Activated CD8-positive, alpha-beta memory T cell treated with anti-CD3 and anti-CD28 coated beads, Interleukin-2, amount 50 U/mL, for 48 hours (primary cell): ENCODE measurements at places on chromosomes 7 and 10.
A peak's percentile ranks its signal among the peaks of the same experiment; 100 is the strongest.

DNA sequence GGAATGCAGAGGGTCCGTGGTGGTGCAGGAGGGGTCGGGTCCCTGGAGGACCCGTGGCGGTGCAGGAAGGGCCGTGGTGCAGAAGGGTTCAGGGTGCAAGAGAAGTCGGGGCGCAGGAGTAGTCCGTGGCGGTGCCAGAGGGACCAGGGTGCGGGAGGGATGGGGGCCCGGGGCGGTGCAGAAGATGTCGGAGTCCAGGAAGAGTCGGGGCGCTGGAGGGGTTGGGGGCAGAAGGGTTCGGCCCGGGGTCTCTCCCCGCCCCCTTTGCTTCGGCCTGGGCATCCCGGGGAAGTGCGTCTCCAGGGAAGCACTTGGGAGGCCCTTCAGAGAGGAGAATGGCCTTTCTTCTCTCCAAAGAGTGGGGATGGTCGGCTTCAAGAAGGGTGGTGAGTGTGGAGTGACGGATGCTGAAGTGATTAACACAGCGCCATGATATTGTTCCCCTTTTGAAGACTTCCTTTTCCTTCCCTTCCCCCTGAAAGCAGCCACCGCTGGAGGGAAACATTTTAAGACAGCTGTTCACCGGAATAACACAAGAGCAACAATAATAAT is 997 bp downstream of the WDR37 start:
- DNase-seq = no peak

GRCh38 chr10:130358981-130359650 is 222.9 kb downstream of the GLRX3 start:
- no peak for DNase-seq

- DNase-seq = no peak
Observed at GRCh38 chr7:46710927-46711326, 789.9 kb upstream of the IGFBP3 start.

GRCh38 chr7:44769776-44770294 is 21.2 kb downstream of the ZMIZ2 start:
- no peak for DNase-seq

DNA sequence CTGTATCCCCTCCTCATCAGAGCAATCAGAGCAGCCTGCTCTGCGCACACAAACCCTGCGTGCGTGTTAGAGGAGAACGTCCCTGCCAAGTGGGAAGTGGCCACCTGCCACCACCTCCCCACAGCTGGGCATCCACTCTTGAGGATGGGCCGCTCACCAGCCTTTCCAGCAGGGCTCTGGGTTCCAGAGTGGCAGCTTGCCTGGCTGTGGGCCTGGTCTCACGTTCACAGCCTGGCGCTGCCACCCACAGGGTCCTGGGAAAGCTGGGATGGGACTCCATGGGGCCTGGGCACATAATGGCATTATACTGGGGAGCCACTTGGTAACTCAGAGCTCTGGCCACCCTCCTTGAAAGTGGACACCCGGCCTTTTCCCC is 151.1 kb upstream of the PPP2R2D start:
- no peak for DNase-seq

GRCh38 chr7:35694161-35694783 is 663 bp downstream of the HERPUD2 start:
- DNase-seq = peak; percentile 67

- DNase-seq = peak; percentile 60
Observed at GRCh38 chr7:159030490-159031134, 114.1 kb downstream of the VIPR2 start.

GRCh38 chr7:40468891-40469864 is 334.4 kb downstream of the SUGCT start:
- no peak for DNase-seq

DNA sequence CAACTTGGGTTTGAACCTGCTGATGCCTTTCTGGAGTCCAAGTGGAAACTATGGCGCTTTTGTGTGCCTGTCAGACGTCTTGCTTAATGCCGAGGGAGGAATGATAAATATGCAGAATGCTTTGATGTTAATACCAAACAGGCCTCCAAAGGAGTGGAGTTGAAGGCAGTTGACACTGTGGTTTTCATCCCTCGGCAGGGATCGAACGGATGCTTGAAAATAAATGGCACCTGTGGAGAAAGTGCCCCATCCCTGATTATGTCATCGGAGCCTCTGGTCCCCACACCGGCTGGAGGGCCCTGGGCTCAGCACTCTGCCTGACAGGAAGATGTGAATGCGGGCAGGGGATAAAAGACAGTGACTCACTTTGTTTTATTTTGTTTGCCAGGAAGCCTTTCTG is 148.7 kb upstream of the GPR26 start:
- DNase-seq = peak; percentile 7

- DNase-seq = no peak
Observed at GRCh38 chr10:119278126-119278709, 70.8 kb downstream of the GRK5 start.

DNA sequence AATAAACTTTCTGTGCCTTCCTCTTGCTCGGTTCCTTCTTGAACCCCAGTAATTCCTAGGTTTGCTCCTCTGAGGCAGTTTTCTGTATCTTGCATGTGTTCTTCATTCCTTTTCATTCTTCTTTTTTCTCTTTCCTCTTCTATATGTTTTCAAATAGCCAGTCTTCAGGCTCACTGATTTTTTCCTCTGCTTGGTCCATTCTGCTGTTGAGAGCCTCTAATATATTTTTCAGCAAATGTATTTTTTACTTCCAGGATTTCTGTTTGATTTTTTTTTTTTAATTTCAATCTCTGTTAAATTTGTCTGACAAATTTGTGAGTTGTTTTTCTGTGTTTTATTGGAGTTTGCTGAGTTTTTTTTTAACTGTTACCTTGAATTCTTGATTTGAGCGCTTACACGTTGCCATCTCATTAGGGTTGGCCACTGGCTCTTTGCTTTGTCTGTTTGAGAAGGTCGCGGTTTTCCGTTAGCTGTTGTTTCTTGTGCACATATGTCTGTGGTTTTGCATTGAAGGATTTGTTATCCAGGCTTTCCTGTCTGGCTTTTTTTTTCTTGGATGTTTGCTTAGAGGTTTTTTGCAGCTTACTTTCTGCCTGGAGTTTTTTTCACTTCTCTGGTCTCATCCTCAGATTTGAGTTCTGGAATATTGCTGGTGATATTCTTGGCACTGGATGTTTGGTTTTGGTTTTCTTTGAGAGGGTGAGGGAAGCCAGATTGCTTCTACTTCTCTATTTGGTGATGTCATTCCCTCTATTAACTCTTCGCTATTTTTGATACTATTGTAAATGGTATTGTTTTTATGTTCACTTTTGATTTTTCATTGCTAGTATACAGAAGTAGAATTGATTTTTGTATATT is 12.7 kb downstream of the SPRN start:
- DNase-seq = no peak

DNA sequence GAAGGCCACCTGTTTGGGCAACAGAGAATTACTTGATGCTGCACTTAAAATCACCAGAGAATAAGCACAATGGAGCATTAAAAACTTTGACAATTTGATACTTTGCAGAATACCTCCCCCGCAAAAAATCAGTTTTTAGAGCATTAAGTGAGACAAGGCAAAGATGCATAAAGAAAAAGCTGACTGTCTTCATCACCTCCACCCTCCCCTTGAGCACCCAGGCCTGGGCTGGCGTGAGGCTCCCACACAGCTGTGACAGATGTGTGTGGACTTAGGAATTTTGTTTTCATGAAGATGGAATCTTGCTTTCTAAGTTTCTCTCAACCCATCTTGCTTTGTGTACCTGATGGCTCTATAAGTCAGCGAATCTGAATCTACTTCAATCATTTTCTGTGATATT is 242.2 kb downstream of the EMX2 start:
- DNase-seq = no peak

DNA sequence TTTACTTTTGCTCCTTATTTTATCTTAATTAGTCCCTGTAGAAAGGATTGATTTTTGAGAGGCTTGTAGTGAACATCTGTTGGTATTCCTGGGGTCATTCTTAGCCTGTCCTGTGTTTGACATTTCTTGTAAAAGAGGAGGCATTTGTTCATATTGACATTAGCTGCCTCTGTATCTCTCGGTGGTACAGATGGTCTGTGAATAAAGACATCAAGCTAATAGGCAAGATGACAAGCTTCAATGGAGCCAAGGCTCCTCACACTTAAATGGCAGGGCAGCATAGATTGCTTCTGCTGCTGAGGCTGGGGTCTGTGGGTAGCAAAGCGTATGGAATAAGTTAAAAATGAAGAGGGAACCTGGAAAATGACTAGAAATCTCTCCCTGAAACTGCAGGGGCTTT is 687.6 kb downstream of the LRMDA start:
- no peak for DNase-seq

- no peak for DNase-seq
Observed at GRCh38 chr7:135169964-135170273, 588 bp downstream of the CYREN start.

- DNase-seq = no peak
Observed at GRCh38 chr10:128869101-128869749, 597.8 kb upstream of the MGMT start.

DNA sequence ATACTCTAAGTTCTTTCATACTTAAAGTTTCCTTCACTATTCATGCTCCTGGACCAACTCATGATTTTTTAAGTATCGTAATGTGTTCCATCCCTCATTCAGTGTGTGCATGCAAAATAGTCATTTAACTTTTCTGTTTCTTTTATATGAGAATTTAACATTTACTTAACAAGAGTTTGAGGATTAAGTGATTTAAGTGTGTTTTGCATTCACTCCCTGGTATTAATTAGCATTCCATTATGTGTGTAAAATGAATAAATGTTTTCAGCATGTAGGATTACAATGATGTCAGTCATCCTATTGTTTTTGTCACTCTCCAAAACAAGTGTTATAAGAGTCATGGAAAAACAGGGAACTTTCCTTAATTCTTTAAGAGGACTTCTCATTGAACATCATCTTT is 457.7 kb downstream of the IPMK start:
- DNase-seq = no peak

DNA sequence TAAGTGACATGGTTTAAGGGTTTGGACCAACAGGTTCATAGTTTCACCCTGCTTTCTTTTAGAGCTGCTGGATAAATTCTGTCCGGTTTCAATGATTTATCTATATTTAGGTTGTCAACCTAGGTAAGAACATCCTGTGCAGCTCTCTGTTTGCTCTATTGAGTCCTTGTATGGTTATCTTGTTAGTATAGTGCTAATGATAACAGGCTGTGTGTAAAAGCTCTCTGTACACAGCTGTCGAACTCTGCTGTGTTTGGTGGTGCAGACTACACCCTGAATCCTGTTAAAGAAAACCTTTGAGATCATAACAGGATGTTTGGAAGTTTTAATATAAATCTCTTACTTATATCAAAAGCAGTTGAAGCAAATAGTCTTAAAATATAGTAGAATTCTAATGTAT is 219.2 kb downstream of the SDK1 start:
- no peak for DNase-seq

DNA sequence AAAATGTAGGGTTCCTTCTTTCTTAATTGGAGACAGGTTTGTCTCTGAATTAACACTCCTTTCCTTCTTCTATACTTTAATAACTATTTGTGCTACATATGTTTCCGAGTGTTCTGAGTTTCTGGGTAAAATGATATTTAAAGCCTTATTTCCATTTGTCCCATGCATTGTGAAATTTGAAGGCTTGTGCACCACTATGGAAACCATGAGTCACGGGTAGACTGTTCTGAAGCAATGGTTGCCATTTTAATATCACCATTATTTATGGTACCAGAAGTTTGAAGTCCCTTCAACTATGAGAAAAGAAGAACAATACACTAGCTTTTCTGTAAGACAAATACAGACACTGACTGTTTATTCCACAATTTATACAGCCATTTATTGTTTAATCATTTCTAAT is 44.7 kb upstream of the ZEB1 start:
- DNase-seq = no peak

DNA sequence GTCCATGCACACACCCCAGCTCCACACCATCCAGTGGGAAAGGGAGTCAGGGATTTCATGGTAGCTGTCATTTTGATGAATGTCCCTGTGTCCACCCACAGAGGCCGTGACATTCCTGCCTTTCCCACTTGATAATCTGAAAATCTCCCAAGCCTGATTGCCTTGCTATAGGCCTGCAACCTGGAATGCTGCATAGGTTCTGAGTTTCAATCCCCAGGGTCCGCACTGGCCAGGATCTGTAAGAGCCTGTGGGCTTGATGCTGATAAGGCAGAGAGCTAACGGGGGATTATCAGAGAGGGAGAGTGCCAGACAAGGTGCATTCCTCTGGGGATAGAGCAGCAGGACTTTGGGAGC is 57.5 kb downstream of the RBM20 start:
- DNase-seq = no peak

DNA sequence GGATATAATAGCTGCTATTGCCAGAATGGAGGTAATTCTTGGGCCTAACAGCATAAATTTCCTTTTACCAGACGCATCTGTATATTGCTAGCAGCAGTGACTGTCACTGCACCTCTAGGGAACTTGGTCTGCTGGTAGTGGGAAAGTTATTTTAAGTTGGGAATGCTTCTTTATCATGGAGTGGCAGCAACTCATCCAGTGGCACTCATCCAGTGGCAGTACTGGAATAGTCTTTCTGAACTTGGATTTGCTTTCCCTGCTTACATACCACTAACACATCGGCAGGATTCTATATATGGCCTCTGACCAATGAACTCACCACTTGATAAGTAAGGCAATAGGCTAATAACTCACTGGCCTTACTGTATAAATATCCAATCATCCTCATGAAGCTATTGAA is 22.0 kb upstream of the ICA1 start:
- DNase-seq = no peak

GRCh38 chr7:34048445-34048844 is 143.1 kb downstream of the BMPER start:
- DNase-seq = no peak

DNA sequence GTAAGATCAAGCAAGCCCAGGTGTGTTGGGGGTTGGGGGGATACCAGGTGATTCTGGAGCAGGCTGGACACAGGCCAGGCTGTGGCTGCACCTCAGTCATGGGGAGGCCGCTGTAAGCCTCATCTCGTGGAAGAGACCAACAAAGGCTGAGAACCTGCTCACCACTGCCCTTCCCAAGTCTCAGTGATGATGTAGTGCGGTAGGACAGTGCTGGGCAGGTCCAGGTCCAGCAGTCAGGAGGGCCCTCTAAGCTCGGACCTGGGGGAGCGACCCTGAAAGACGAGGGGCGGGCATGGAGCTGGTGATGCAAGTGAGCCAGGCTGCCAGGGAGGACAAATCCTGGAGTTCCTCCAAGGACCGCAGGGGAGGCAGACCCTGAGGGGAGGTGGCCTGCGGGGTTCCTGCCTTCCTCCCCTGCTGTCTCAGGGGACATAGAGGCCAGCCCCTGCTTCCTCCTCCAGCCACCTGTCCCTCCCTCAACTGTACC is 3.3 kb upstream of the PWWP2B start:
- no peak for DNase-seq

GRCh38 chr7:35255443-35256255 is 1.7 kb upstream of the TBX20 start:
- no peak for DNase-seq
